Foreskin keratinocyte (primary cell): ENCODE measurements at places on chromosomes 7 and 10.

DNA sequence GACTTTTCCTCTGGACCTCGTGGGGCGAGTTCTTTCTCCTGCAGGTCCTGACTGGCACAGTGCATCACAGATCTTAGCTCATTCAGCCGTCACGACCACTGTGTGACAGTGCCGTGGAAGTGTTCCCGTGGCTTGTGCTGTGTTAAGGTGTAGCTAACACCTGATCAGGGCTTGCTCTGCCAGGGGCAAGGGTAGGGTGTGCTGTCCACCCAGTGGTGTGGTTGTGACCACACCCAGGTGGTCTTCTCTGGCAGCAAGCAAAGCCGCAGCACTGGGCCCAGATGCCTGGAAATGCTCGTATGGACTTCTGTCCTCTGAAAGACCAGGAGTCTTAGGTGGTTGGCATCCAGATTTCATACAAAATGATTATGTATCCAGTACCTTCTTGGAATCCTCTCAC, 86.2 kb downstream of the GLRX3 start:
- DNase-seq = no peak

DNA sequence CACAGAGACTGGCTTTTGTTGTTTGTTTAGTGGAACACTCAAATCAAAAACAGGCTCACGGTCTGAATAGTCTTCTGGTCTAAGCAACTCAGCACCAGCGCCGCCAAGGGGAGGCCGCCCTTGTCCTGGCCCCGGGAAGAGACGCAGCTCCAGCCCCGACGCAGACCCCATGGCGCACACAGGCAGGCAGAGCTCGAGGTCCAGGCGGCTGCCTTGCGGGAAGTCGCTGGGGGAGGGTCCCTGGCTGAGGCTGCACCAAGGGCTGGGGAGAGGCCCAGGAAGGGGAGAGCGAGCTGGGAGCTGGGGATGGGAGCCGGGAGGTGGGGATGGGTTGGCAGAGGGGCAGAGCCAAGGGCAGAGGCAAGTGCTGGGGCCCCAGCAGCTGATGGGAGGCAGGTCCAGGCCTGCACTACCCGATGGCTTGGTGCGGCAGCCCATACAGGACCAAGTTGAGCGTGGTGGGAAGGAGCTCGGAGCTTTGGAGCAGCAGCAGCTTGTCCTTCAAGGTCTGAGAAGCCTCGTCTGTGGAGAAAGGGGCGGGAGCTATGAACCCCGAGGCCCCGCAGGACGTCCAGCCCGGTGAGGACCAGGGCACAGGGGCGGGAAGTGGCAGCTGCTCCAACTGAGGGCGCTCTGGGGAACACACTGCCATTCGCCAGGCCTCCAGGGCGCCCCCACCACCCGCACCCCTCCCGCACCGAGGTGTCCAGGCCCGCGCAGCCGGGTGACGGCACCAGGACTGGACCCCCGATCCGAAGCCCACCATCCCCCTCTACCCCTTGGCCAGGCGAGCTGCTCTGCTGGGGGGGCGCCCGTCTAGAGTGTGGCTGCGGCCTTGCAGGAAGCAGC, 22.7 kb upstream of the NKX6-2 start:
- DNase-seq = no peak

DNA sequence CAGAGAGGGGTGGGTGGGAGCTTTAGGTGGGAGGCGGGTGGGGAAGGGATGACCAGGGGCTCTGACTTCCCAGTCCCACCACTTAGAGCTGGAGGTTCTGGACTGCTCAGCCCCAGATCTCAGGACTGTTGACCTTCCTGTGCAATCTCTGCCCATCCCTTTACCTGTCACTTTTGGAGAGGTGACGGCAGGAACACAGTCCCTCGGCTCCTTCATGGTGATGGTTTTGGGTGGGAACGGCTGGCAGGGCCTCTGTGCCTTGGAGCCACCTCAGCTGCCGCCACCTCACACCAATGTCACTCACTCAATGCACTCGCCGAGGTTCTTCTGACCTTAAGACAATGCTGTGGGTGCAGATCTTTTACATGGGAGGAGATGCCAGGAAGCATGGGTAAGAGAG, 49.0 kb downstream of the TMEM270 start:
- DNase-seq = no peak

- no peak for DNase-seq
These were observed 23.4 kb upstream of the PRKCQ start for GRCh38 chr10:6603142-6604125.

GRCh38 chr7:11786186-11786585, 45.8 kb downstream of the THSD7A start:
- DNase-seq = peak; percentile 25

DNA sequence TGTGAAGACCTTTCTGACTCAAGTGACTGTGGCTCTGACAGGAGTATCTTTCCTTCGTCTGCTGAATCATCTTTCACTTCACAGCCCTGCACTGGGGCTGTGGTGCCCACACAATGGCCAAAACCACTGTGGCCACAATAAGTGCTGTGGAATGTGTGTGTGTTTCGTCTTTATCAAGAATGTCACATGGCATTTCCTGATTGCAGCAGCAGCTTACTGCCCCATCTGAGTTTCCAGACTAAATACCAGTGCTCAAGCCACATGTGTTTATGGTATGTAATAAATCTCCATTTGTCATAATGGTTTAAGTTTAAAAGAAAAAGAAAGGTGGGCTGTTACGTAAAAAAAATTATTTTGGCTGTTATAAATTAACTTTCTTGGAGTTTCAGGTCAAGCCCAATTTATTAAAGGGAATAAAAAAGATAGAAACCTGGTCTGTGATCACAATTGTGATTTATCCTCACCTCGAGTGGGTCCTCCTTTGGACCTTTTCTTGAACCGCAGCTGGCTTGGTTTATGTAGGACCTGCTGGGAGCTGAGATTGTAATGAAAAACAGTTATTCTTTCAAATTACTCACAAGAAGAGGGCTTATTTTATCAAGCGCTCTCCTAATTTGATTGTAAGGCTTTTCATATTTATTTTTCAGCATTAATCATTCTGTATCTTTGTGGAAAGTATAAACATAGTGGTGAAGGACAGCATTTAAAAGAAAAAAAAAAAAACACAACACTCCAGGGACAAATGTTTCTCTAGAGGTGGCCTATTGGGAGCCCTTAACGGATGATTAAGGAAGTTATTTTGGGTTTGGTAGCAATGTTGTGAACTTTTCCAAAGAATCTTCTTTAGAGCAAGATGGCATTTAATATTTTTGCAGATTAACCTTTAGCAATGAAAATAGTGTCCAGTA, 116.2 kb downstream of the LRMDA start:
- DNase-seq = no peak

DNA sequence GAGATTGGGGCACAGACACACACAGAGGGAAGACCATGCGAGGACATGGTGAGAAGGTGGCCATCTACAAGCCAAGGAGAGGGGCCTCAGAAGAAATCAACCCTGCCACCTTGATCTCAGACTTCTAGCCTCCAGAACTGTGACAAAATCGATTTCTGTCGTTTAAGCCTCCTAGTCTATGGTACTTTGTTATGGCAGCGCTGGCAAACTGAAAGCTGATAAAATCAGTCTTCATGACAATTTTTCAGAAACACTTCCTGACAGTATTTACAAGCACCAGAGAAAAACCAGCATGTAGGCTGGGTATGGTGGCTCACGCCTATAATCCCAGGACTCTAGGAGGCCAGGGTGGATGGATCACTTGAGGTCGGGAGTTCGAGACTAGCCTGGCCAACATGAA, 4.2 kb downstream of the PARP12 start:
- DNase-seq = no peak

DNA sequence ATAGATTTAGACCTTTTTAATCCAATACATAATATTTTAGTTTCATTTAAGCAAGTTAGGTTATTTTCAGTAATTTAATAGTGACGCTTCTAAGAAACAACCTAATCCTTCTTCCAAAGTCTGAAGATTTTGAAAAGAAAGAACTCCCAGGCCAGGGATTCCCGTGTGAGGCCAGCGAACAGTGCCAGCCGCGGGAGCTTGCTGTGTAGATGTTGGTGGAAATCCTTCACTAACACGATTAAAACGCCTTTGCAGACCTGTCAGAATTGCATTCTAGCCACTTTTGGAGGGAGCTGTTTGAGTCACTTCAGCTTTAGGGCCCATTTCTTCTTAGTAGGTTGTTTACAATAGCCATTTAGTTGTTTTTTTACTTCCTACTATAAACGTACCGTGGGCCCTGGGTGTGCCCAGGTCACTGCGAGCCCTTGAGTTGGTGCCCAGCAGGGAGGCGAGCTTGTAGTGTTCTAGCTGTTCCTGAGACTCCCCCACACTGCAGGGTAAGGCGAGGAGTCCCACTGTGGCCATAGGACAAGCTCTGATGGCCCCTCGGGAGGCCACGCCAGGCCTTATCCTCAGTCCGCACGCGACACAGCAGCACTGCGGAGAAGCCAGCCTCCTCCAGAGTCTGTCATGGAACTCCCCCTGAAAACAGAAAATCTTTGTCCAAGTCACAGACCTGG, 32.3 kb downstream of the PPP2R2D start:
- no peak for DNase-seq

DNA sequence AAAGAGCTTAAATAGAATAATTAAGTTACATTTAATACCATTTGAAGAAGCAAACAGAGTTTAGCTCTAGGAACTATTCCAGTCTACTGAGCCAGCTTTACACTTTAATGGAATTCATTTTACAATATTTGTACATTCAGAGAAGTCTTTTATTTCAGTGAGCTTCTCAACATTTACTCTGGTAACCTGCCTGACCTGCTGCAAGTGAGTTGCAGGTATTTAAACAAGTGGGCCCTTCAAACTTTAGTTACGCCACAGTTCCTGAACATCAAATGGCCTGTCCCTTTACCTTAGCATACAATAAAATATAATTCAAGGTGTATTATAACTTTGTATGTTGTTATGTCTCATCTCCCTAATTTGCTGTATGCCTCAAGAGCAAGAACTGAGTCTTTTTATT, 121.6 kb upstream of the SEMA3C start:
- no peak for DNase-seq

- no peak for DNase-seq
These were observed 58.9 kb upstream of the USP6NL start for GRCh38 chr10:11670381-11670780.

GRCh38 chr10:60207894-60208293, 181.8 kb downstream of the ANK3 start:
- DNase-seq = no peak

DNA sequence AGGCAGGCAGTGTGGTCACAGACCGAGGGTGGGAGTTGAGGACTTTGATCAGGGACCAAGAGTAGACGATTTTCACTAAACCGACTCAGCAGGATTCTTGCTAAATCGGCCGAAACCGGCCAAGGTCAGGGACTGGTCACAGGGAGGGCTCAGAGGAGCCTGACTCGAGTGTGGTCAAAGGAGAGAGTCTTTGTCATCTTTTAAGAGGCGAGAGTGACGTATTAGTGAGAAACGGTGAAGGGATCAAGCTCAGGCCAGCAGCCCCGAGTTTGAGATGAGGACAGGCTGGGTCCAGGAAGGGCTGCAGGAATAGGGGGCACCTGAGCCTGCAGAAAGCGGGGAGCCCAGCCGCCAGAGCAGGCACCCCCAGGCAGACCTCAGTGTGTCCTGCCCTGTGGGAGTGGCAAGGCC, 41.6 kb upstream of the FAM20C start:
- no peak for DNase-seq

DNA sequence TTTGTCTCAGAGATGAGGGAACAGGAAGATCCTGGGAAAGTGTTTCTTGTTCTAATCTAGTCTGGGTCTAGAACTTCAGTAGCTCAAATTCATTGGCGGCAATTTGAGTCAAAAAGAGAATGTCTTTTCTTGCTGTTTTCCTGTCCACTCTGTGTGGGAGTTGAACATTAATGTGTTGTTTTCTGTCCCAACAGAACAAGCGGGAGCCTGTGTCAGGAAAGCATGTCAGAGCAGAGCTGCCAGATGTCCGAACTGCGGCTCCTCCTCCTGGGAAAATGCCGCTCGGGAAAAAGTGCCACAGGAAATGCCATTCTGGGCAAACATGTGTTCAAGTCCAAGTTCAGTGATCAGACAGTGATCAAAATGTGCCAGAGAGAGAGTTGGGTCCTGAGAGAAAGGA, 16.0 kb downstream of the GIMAP8 start:
- no peak for DNase-seq

DNA sequence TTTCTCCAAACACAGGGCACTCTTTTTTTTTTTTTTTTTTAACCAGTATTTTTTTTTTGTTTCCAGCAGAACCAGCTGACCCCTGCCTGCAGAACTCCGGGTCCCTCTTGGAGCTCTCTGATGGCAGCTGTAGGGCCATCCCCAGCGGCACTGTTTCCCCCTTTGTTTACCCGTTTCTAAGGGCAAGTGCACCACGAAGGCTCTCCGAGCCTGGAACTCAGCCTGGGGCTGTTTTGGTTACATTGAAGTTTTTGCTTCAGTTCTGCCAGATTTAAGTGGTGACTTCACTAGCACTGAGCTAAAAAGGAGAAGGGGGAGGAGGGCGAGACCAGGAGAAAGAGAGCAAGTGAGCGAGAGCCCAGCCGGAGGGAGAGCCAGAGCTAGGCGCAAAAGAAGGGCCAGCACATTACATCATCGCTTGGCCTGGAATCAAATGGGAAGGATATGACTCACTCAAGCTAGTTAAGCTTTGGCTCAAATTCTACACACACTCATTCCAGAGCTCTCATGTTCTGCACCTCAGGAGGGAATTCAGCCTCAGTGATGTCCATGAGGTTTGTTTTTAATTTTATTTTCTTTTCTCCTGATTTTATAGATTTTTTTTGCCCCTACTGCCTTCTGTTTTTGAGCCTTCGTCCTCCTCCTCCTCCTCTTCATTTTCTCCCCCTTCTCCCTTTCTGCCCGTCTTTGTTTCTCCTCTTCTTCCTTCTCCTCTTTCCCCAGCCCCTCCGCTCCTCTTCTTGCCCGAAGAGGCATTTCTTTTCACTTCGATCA, 272.3 kb downstream of the TRIL start:
- peak; percentile 99 for DNase-seq

DNA sequence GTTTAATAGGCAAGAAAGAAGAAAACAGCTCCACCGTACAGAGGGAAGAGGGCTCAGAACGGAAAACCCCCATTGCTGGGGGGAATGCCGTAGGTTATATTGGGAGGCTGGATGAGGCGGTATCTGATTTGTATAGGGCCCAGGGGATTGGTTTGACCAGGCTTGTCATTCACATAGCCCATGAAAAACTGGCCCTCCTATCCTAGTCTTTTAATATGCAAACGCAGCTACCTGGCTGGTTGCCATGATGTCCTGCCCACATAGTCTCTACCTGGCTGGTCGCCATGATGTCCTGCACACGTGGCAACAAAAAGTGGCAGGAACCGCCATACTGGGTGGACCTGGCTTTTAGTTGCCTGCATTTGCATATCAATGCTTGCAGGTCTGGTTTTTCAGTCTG, 84.7 kb downstream of the AUTS2 start:
- no peak for DNase-seq

- no peak for DNase-seq
These were observed 27.5 kb upstream of the FIGNL1 start for GRCh38 chr7:50477640-50478039.
